ENCODE measurements at places on chromosomes 11 and 22.

- no peak for DNase-seq
Measured at GRCh38 chr11:65334696-65335295, 1.1 kb downstream of the DPF2 start.

DNA sequence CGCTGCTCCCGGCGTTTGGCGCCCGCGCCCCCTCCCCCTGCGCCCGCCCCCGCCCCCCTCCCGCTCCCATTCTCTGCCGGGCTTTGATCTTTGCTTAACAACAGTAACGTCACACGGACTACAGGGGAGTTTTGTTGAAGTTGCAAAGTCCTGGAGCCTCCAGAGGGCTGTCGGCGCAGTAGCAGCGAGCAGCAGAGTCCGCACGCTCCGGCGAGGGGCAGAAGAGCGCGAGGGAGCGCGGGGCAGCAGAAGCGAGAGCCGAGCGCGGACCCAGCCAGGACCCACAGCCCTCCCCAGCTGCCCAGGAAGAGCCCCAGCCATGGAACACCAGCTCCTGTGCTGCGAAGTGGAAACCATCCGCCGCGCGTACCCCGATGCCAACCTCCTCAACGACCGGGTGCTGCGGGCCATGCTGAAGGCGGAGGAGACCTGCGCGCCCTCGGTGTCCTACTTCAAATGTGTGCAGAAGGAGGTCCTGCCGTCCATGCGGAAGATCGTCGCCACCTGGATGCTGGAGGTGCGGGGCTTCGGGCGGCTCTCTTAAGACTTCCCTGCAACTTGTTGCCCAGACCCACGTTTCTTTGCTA is at the start of gene CCND1:
TSS of gene CCND1 (plus strand) at position 162 of the 587 bp plus-strand sequence. CDS start at position 320, 158 bp downstream.
- no peak for DNase-seq

DNA sequence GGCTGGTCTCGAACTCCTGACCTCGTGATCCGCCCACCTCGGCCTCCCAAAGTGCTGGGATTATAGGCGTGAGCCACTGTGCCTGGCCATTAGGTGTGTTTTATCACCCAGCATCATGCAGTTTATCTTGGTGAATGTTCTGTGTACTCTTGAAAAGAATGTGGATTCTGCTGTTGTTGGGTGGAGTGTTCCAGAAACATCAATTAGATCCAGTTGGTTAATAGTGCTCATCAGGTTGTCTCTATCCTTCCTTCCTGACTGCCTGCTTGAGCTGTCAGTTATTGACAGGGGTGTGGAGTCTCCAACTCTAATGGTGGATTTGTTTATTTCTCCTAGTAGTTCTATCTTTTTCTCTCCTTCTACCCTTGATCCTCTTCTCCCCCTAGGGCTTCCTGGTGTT is 30.2 kb upstream of the PPP6R3 start:
- DNase-seq: no peak

DNA sequence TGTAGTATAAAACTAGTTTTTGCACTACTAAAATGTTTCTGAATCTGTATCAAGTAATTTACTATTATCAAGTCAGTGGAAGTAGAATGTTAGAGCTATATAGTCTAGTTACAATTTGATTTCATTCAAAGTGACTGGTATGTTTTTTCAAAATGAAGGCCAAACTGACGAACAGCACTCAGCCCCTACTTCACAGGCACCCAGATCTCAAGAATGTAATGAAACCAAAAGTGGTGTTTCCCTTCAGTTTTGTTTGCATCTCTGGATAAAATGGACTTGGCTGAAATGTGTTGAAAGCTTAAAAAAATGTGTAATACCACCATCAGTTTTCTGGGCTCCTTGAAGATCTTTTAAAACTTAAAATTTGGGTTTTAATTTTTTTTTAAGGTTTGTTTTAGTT is 46.4 kb downstream of the QSER1 start:
- DNase-seq: no peak

GRCh38 chr11:26043665-26044064 is 288.3 kb upstream of the ANO3 start:
- no peak for DNase-seq

- no peak for DNase-seq
Measured at GRCh38 chr11:134541951-134542350, 129.9 kb upstream of the B3GAT1 start.

DNA sequence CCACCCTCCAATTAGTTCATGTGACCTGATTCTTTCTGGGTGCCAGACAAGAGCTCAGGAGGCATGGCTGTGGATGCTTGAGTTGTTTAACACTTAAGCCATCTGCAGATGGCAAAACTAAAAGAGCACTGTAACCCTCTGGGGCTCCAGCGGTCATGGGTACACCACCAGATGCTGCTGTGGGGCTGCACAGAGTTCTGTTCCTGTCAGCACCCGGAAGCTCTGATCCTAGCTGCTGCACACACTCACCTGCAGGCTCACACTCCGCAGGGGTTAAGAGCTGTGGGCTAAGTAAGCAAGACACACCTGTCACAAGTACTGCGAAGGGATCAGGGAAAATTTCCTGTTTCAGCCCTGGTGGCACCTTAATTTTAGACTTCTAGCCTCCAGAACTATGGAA is 307.8 kb downstream of the C11orf87 start:
- no peak for DNase-seq

DNA sequence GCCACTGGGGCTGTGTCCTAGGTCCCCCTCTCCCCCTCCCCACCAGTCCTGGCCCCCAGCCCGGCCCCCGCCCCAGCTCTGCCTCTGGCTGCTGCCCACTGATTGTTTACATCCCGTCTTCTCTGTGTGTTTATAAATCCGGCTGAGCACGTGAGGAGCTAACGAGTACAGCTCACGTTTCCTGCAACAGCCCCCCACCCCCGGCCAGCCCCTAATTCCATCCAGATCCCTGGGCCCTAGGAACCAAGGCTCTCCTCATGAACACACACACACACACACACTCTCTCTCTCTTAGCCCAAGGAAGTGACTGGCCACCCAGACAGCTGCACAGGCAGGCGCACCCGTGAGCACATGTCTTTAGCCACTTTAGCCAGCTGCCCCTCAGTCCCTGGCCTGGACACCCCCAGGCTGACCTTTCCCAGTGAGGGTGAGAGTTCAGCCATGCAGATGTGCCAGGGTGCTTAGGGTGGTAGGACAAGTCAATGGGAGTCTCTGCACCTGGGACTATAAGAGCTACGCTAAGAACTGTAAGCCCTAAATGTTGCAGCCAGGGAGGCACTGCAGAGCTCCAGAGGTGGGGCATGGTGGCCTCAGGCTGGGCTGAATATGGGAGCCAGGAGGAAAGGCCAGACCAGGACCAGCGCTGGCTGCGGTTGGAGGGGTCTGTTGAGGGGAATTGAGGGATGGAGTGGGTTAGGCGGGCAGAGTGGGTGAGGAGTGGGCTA is 2.9 kb downstream of the CLCF1 start:
- DNase-seq: no peak

DNA sequence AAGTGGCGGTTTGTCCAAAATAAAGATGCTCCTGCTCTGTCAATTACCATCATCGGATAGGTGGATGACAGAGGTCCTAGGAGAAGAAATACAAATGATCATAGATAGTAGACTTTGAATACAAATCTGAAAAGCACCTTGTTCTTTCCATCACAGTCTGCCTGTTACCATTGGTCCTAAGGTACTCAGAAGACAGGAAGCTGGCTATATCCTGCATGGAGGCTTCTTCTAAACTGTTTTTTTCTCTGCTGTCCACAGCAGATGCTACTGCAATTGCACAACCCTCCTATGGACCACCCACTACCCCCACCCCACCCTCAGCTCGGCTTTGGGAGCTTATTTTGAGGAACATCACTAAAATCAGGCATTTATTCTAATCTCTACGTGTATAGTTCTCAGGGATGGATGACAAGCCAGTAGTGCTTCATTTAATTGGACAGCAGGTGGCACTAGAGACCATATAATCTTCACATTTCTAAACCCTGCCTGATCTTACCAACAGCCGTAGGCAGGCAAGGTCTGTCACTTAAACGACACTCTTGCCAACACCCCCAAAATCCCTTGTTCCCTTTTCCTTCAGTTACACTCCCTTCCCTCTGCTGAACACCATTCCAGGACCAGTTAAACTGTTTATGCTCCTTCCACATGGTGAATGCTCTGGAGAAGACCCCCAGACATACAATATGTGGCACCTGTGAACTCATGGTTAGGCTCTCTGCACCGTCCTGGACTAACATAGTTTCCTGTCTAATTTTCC is 6.6 kb upstream of the PTS start:
- DNase-seq: no peak

DNA sequence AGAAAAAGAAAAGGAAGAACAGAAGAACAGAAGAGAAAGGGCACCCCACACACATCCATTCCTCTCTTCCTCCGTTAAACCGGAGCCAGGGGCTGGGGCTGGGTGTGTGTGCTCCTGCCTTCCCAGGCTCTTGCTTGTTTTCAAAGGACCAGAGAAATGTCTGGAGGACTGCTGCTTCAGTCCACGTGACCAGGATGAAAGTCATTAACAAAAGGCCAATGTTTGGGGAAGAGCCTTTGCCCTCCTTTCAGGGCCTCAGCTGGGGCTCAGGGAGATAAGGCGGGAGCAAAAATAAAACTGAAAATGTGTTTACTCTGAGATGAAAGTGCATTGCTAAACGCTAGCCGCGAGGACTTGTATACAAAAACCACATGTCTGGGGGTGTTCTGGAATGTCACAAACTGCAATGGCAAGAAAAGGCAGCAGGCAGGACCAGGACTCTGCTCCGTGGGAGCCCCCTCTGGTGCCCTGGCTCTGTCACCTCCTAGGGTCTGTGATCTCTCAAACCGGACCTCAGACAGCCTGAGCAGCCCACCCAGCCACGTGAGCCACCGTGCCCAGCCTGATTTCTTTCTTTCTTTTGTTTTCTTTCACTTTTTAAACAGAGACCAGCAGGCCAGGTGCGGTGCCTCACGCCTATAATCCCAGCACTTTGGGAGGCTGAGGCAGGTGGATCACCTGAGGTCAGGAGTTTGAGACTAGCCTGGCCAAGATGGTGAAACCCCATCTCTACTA is 31.6 kb upstream of the MYH9 start:
- DNase-seq: no peak

All from stimulated activated CD8-positive, alpha-beta memory T cell treated with anti-CD3 and anti-CD28 coated beads, Interleukin-15, amount 100 ng/mL, for 48 hours (primary cell).